T-helper 2 cell (primary cell): ENCODE measurements at places on chromosomes 16 and 17.
A peak's percentile ranks its signal among the peaks of the same experiment; 100 is the strongest.

- peak; percentile 99 for DNase-seq
These were observed 2.4 kb downstream of the NAGS start for GRCh38 chr17:44006598-44007345.

DNA sequence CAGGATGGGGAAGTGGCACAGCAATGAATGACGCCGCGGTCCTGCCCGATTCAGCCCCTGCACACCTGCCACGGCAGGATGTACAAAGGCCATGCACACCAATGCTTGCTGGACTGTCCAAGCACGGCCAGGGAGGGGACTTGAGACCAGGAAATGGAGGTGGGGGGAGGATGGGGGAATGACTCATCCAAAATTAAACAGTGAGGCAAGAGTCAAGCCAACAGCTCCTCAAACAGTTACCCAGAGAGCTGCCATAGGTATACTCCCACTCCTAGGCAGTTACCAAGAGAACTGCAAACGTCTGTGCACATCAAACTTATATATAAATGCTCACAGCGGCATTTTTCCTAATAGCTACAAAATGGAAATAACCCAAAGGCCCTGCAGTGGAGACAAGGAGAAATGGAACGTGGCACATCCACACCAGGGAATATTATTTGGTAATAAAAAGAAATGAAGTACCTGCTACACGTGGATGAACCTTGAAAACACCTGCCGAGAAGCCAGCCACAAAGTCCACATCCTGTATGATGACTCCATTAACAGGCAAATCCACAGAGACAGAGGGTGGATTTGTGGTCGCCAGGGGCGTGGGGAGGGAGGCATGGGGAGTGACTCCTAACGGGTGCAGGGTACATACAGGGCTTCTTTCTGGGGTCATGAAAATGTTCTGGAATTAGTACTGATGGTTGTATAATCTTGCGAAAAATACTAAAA is 54.1 kb downstream of the VAC14 start:
- DNase-seq = no peak

DNA sequence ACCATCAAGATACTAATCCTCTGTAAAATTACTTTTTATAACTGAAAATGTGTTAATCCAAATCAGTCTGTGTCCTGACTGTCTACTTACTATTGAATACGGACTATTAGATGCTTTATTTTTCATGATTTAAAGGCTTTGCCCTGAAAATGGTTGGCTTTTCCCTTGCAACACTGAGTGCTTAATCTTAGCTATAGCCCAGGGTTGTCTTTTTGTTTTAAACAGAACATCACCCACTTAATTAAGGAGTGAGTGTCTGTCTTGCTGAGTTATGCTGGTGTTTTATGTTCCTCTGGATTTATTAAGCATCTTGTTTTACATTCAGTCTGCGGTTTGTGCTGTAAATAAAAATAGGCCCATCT is 11.0 kb downstream of the FTO start:
- DNase-seq = no peak

GRCh38 chr17:81898029-81898866 is 3.8 kb upstream of the NPB start:
- DNase-seq = no peak

- peak; percentile 25 for DNase-seq
These were observed 3.3 kb upstream of the COG1 start for GRCh38 chr17:73189417-73190099.

DNA sequence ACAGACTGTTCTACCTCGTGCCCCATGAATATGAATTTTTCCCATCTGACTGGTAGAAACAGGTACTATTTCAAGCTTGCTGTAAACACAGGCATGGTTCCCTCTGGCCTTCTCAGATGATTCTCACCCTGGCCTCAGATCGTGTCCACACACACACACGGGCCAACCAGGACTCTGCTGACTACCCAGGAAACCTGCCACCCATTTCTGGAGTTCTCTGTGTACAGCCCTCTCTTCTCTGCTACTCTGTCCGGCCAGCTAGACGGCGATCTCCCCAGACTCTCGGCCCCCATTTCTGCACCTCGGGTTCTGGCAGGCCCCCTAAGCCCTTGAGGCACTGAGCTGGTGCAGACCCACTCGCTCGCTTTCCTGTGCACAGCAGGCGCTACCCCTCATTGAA is 31.2 kb downstream of the RPA1 start:
- DNase-seq = no peak

- DNase-seq = no peak
These were observed 84.0 kb downstream of the NTN1 start for GRCh38 chr17:9105068-9105868.

- no peak for DNase-seq
These were observed 2.5 kb downstream of the KRT17 start for GRCh38 chr17:41621916-41622315.

DNA sequence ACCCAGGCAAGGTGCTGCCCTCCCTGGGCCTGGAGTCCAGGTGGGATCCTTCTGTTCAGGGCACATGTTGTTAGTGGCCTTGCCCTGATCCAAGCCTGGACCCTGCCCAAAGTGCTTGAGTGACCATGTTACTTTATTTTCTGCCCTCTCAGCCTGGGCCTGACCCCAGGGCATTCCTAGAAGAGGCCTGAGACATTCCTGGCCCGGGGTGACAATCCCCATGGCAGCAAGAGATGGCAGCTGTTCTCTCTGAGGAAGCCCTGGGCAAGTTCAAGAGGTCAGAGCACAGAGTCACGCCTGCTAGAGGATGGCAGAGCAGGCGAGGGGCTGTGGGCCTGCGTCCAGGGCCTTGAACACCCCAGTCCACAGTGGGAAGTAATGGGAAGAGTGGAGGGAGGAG is 5.0 kb downstream of the CDH16 start:
- no peak for DNase-seq

GRCh38 chr17:82436601-82437324 is 13.8 kb downstream of the CYBC1 start:
- no peak for DNase-seq

DNA sequence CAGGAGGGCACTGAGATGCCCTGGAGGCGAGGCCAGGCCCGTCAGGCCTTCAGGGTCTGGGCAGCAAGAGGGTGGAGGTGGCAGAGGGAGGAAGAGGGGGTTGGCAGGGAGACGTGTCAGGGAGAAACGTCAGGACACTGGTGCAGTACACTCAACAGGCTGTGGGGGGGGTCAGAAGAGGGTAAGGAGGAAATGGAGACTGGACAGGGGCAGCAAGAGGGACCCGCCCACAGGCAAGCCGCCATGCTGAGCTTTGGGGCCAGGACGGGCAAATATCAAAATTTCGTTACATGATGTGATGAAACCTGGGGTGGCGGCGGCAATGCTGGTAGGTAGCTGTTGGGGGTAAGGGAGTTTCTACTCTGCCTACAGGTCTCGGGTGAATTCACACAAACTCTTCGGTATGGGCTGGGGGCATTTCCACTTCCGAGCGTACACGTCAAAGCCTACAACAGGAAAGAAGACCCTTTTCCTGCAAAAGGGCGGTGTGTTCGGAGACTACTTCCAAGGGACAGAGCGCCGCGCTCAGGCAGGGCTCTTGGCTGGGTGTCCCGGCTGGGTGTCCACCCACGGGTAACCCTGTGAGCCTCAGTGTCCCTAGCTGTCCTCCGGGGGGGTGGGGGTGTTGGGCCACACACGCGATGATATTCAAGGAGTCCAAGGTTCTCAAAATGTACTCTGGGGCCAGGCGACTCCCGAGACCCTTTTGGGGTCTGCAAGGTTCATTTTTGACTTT is 43.3 kb upstream of the ATP2A3 start:
- DNase-seq = no peak

- no peak for DNase-seq
These were observed 142.3 kb upstream of the CDH5 start for GRCh38 chr16:66224186-66224585.

DNA sequence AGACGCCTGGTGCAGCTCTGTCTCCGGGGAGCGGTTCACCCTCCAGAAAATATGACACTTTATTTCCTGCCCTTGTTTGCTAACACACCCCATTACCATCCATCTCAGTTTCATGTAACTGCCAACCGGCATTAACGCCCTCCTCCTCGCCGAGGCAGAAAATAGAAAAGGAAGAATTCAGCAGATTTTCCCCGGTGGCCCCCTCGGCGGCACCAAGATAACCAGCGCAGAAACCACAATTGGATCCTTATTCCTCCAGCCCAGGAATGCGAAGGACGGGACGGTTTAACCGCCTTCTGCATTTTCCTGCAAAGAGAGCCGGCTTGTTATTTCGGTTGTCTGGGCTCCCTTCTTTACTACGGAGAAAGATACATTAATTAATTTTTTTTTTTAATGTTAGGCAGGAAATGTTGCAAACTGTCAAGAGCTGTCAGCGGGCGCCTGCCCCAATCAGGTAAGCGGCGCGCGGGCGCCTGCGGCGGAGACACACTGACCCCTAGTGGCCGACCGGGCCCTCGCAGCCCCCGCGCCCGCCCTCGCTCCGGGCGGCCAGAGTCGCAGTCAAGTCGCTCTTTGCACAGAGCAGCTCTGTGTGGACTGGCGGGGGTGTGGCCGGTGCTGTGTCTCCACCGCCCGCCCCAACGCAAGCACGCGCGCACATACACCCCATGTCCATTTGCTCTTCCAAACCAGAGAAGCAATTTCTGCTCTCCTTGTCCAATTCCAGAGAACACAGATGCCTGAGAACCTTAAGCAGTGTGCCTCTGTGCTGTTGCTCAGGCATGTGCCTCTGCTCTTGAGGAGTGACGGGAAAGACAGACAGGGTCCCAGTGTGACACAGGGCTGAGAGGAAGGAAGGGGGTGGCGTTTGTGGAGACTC is 53.6 kb downstream of the C17orf67 start:
- DNase-seq = peak; percentile 89

GRCh38 chr16:55565086-55565485 is 1.4 kb upstream of the CAPNS2 start:
- no peak for DNase-seq

DNA sequence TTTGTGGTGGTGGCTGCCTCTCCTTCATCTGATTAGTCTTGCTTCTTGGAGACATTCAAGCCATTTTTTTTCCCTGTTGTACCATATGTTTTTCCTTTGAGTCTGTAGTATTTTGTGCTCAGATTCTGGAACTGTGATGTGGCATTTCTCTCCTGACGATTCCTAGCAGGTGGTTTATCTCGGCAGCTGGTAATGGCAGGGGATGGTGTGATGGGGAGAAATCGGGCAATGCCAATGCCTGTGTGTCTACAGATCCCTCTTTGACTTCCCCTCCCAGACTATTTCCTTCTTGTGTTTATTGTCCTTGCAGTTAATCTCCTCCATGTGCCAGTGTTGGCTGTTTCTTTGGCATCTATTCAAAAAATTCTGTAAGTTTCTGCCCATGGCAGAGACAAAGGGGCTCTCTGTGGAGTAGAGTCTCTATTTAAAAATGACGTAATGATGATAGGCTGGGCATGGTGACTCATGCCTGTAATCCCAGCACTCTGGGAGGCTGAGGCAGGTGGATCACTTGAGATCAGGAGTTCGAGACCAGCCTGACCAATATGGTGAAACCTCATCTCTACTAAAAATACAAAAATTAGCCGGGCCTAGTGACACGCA is 90.2 kb upstream of the ERCC4 start:
- DNase-seq = no peak

GRCh38 chr17:28371245-28372202 is at the start of gene SARM1:
Gene SARM1, plus strand, starts transcription at chr17:28371694. Its CDS starts 339 bp downstream, at chr17:28372033.
- peak; percentile 76 for DNase-seq

DNA sequence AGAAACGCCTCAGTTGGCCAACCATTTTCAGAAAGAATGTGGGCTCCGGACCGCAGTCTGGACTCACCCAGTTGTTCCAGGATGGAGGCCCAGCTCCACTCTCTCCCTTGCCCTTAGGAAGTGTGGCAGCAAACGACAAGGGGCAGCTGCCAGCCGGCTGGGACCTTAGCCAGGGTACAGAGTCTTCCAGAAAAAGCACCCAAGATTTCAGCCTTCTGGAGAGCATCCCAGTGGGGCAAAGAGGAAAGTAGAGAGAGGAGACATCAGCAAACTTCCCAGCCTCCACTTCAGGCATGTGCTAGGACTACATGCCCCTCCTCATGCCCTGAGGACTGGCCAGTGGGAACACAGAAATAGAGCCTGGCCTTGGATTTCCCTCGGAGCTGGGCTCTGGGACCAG is 56.8 kb upstream of the SCNN1B start:
- no peak for DNase-seq

DNA sequence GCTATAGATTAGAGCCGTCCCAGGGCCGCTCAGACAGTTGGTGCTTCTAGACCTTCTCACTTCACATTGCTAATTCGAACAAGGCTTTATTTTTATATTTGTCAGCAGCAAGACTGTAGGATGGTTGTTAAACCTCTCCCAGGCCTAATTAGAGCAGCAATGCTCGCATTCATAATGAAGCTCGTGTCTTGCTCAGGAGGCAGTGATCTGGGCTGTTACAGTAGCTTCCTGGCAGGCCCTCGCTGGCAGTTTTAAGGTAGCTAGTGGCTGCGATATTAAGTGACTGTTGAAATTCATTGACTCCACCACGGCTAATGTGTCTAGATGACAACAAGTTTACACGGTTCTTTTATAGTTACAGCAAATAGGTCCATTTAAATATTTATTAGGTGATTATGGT is 23.2 kb upstream of the ANKFN1 start:
- DNase-seq = no peak

DNA sequence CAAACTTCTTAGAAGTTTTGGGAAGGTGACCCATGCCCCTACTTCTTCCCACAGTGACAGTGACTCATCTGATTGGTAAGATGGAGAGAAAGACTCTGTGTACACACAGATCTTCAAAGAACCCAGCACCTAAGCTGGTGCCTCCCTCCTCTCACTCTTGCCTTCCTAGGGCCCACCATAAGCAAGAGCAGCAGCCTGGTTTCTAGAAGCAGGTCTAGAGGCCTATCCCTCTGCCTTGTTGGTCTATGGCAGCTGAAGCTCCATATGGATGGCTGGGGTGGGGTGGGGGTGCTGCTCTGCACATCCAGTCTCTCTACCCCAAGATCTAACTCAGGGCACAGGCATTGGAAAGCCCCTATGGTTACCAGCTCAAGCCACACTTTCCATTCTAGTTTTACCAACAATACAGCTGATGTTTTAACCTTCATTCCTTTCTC is 47.5 kb downstream of the STAT3 start:
- DNase-seq = no peak

- DNase-seq = no peak
These were observed 142.1 kb downstream of the SEC14L1 start for GRCh38 chr17:77282524-77283515.

DNA sequence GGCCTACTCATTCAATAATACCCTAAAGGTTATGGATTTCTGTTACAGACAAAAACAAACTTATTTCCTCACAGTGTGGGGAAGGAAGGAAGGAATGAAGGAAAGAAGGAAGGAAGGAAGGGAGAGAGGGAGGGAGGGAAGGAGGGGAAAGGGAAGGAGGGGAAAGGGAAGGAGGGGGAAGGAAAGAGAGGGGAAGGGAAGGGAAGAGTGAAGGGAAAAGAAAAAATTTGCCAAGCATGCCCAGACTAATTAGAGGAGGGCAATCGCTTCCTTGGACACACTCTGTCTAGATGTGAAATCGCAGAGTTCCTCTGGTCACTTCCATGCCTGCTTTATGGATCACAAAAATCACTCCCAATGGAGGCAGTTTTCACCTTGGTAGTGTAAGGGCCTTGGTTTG is 570.1 kb upstream of the SOX9 start:
- DNase-seq = no peak

DNA sequence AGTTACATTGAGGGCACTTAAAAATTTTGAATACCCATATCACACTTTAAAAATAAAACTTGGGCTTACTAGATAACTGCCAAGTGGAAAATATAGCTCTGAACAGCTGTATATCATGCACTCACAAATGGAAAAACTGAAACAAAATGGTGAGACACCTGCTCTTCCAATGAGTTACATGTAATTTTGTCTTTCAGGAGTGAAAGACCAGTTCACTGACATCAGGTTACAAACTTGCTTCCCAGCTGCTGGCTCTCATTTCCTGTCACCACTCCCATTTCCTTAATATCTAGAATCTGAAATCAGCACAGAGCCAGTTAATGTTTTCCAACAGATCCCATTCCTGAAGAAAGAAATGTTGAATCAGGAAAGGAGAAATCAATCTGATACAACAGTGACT is 10.8 kb downstream of the CSNK2A2 start:
- DNase-seq = no peak
